Left renal pelvis (tissue), 4 donors: ENCODE measurements at places on chromosomes 6 and 20. TPM values are rescaled to one million over a fixed set of nuclear protein-coding genes. Genes with fewer than 3 reads are reported as not detected.

PERP gene
- polyA plus RNA-seq = 27.0 TPM

FAM217A gene
- 1.9 TPM for polyA plus RNA-seq

TP53TG5 gene
- polyA plus RNA-seq = 1.6 TPM

GPR6 gene
- polyA plus RNA-seq = not detected

KIF25 gene
- polyA plus RNA-seq = 0.14 TPM

LIN28B gene
- 0.26 TPM for polyA plus RNA-seq

HLA-DRB5 gene
- 43.0 TPM for polyA plus RNA-seq

IMPG1 gene
- polyA plus RNA-seq = 0.52 TPM

SLA2 gene
- 0.72 TPM for polyA plus RNA-seq

PPIL6 gene
- polyA plus RNA-seq = 19.8 TPM

DNA sequence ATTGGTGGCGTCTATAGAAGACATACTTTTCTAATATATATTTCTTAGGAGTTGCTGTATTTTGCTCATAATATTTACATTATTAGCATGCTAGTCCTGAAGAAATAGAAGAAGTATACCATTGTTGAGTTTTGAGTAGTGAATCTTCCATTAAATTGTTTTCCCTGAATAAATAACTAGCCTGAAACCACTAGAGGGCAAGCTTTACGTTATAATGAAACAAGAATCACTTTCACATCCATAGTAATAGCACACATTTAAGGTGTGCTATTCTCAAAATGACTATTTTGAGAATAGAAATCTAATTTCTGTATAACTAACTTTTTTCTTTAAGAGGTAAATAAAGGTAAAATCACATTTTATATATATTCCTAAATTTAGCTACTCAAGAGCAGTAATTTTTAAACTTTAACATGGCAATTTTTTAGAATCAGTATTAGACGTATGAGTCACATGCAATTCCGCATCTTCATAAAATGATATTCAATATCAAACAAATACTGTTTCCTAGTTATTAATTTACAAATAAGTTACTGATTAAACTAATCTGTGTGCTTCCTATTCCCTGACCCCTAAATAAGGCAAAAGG is 213.2 kb upstream of the MANEA start:
- DNase-seq = no peak

DNA sequence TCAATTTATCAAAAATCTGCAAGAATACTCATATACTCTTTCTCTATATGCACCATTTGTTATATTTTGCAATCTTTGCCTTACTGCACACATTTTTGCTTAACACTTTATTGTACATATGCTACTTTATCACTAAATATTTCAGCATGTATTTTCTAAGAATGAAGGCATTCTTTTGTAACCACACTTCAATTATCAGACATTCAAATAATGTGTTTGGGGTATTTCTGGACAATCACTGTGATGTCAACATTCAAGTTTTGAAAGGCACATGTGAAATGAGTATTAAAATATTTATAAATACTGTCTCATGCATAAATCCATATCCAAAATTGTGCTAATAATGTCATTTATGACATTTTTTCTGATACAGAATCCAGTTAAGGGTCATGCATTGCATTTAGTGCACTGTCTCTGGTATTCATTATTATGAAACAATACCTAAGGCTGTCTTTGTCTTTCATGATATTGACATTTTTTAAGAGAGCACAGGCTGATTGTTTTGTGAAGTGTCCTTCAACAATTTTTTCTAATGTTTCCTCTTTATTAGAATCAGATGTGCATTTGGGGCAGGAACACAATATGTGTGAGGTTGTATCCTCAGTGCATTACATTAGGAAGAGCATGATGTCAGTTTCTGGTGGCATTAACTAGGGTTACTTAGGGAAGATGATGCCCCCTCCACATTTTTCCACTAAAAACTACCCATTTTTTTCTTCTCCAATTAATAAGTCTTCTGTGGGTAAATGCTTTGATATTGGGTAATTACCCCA is 105.7 kb downstream of the MTFR2 start:
- DNase-seq = no peak

- no peak for DNase-seq
Measured at GRCh38 chr6:156650896-156651390, 126.2 kb upstream of the ARID1B start.

DNA sequence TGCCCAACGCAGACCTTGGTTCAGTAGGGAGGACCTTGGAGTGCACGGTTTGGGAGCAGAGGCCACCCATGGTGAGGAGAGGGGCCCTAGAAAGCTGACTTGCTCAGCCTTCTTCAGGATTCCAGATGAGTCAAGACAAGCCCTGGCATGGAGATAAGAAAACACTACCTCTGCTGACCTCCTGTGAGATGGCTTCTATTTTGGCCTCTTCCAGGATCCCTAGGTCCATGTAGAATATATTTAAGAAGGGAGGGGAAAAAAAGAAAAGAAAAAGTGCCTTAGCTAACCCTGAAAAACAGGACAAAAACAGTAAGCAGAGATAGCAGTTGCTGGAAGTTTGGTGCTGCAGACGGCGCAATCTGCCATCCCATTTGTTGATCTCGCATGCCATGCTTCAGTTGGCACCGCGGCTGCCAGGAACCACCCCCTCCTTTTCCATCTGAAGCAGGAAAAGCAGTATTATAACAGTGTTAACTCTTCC is 100.0 kb downstream of the ARMC2 start:
- DNase-seq = no peak

- DNase-seq = no peak
Measured at GRCh38 chr6:1912731-1913130, 303.0 kb downstream of the FOXC1 start.

GRCh38 chr6:53309901-53310300 is 38.8 kb downstream of the ELOVL5 start:
- no peak for DNase-seq

DNA sequence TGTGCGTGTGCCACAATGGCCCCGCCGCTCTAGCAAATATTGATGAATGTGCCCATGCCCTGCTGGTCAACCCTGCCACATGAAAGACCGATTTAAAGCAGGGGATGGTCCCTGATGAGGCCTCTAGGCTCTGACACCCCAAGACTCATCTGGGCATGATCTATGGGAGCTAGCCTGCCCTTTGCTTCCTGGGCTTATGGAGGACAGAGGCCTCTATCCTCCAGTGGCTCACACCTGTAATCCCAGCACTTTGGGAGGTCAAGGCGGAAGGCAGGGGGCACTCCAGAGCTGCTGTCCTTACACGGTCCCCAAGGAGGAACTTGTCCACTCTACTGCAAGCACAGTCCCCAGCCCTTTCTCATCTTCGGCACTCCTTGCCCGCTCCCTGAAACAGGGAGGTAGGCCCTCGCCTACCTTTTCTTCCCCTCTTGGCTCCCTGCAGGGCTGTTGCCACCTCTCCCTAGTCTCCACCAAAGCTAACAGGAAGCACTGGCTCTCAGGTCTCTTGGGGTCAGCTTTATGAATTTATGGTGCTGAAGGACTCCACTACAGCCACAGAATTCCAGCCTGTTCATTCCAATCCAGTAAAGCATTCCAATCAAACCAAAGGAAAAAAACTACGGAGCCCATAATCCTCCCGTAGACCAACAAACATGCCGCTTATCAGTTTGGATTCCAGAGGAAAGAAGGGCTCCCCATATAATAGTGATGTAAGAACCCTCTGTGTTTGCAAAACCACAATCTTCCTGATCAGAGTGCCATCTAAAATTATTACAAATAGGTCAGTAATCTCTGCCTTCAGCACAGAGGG is 48.7 kb upstream of the FOXQ1 start:
- DNase-seq = no peak

DNA sequence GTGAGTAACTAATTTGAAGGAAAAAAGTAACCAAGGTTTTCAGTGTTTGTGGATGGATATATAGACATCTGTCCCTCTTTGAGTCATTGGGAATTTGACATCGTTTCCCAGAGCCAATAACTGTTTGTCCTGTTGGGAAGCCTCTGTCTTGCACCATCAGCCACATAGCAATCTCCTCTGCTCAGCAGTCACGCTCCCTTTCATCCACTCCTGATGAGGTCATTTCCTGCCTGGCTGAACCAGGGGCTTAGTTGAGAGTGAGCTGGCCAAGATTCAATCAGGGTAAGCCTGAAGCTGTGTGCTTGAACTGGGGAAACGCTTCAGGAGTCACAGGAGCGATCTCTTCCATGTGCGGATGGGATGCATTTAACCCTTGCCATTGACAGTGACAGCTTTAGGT is 121.5 kb upstream of the FOXQ1 start:
- peak; percentile 53 for DNase-seq
